ENCODE measurements at places on chromosomes 6 and 20. TPM values are rescaled to one million over a fixed set of nuclear protein-coding genes. Genes with fewer than 3 reads are reported as not detected.

- DNase-seq = no peak
These were observed 10.2 kb upstream of the MAP3K7 start for GRCh38 chr6:90596967-90597539.

SMLR1 gene
- total RNA-seq = not detected

DNA sequence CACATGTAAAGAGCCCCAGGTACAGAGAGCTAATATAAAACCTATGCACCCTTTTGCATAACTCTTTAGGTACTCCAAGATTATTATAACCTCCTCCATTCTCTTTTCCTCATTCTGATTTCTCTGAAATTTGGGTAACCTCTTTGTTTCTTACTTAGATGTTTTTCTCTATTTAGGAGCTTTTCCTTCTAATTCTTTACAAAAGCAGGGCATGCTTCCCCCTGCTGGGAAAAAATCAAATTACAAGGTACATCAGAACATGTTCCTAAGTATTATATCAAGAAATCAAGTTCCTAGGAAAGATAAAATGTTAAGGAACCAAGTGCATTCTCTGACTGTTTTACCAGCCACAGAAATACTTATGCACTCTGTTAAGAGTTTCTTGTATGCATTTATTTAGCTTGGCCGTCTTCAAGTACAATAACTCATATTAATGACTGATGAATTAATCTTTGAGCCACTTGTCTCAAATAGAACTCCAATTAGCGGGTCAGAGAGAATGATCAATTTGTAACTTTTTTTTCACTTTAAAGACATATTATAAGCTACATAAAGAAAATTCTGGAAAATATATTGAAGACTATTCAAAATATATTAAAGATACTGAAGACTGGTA lies 2.1 kb downstream of the KHDRBS2 start:
- peak; percentile 6 for DNase-seq

GRCh38 chr6:106924694-106925523 lies 49.6 kb downstream of the CD24 start:
- DNase-seq = no peak

SLC26A8 gene
- total RNA-seq = not detected

MAS1 gene
- total RNA-seq = under 0.01 TPM

- peak; percentile 92 for DNase-seq
These were observed 1.9 kb downstream of the RNF217 start for GRCh38 chr6:124963831-124964763.

DNA sequence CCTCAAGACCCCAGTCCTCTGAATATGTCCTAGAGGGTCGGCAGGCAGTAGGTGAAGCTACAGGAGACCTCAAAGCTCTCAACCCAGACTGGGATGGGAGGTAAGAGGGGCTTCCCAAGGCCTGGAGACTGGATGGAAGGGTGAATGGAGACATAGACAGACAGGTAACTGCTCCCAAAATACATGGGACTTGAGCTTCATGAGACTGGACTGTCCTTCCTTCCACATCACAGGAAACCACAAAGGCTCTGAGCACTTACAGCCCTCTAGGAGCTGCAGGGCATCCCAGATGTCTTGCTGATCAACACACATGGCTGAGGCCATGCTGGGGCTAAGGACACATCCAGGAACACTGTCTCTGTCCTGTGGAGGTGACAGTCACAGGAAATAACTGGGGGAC lies 11.6 kb downstream of the HSPA12B start:
- no peak for DNase-seq

Data from fibroblast of the aortic adventitia (primary cell).